Tongue (tissue), 3 donors: ENCODE measurements at places on chromosomes 2 and 18.

- no peak for DNase-seq
Measured at GRCh38 chr2:150477347-150477746, 10.1 kb downstream of the RND3 start.

- DNase-seq, result peak; percentile 84
Measured at GRCh38 chr18:37778417-37779165, 213.0 kb upstream of the CELF4 start.

DNA sequence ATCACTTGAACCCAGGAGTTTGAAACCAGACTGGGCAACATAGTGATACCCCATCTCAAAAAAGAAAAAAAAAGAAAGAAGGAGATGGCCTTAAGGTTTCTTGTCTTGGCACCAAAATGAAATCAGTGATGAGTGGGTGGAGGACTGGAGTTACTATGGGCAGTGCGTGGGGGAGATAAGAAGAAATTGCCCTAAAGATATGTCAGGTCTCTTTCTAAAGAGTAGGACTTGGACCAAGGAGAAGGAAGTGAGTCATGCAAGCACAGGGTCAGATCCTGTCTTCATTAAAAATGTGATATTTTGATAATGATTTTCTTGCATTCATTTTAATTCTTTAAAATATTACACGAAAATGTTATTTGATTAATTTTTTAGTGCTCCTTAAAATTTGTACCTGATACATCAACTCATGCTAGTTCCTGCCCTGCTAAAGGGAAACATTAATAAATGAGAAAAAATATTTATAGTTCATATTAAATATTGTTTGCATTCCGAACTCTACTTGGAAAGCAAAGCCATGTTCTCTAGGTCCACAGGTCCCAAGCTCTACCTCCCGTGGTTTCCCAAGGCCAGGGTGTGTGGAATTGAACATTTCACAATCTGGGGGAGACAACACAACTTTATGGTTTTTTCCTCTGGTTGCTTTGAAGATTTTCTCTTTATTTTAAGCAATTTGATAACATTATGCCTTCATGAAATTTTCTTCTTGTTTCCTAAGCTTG lies 62.6 kb upstream of the CTLA4 start:
- DNase-seq, result no peak

DNA sequence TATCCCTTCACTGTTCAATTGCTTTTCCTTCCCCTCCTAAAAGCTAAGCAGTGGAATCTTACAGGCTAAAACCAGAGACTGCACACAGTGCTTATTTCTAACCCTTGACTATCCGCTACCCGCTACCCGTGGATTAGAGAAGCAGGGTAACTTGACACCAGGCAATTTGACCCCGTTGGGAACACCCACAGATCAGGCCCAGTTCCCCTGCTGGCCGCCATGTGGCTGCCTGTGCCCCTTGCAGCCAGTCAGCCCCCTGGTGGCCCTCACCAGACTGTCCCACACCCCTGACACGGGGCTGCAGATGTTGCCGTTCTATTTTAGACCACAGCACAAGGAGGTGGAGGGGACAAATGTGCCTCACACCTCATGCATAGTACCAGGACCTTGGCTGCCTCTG lies 74.8 kb downstream of the TXNL1 start:
- peak; percentile 69 for DNase-seq

- DNase-seq, result no peak
Measured at GRCh38 chr2:44904578-44904977, 36.9 kb upstream of the SIX3 start.

GRCh38 chr2:129698593-129698992 lies 280.9 kb upstream of the RAB6C start:
- no peak for DNase-seq
